Stimulated activated CD8-positive, alpha-beta memory T cell treated with anti-CD3 and anti-CD28 coated beads, Interleukin-4, amount 100 ng/mL, for 24 hours (primary cell): ENCODE measurements at places on chromosomes 2 and 18.

DNA sequence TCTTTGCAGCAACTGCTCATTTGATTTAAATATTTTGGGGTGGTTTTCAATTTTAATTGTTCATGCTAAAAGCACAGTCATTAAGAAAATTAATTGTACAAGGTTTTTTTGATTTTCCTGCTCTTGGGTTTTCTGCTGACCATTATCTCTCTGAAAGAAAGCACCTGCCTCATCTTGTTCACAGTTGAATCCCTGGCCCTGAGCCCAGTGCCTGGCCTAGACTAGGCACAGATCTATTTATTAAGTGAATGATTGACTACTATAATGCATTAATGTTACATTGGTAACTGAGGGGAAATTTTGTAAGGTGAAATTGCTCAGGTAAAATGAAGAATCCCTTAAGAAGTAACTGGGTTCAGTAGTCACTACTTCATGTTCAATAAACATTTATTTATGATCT lies 22.0 kb downstream of the IL1RL2 start:
- no peak for DNase-seq

DNA sequence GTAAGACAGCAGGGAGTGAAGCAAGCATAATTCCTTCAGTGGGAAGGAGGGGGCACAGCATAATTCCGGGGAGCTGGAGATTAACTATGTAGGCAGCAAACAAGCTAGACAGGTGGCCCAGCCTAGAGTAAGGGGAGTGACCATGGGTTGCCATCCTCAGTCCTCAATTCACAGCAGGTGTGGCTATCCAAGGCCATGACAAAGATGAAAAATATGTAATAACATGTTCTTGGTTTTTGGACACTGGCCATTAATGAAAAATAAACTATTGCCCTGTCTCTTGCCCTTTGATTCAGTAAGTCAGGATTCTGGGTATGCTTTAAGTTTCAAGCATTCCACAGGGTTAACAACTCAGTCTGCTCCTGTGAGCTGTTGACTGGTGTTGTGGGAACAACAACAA lies 65.0 kb downstream of the CYP1B1 start:
- DNase-seq = no peak

- no peak for DNase-seq
Measured at GRCh38 chr2:67243919-67244318, 153.2 kb upstream of the ETAA1 start.

DNA sequence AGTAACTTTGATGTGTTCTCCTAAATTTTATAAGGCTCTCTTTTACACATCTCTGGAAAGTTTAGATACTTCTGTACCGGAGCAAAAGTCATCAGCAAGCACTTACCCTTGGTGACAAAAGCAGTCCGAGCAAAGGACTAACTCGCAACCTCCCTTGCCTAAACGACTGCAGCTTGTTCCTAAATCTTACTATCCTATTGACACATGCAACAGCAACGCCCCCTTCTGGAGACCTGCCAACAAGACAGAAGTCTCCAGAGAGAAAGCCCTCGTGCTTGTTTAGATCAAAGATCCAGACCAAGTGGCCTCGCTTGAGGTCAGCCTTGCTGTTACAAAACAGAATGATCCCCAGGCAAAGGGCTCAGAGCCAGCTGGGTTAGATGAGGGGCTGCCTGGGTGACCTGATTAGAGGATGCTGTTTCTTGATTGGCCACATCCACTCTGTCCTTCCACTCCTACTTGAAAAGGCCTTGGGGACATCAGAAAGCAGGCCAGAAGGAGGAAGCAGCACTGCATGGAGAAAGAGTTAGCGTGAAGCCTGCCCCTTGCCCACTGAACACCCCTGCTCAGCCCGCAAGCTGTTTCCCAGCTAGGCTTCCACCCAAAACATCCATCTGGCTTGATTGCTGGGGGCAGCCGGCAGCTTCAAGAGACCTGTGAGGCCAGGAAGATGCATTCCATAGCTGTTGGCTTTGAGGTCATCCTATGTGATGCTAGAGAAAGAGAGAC lies 94.3 kb downstream of the HNRNPLL start:
- peak; percentile 67 for DNase-seq

GRCh38 chr2:30218814-30219213 lies 12.5 kb upstream of the LBH start:
- DNase-seq = no peak

DNA sequence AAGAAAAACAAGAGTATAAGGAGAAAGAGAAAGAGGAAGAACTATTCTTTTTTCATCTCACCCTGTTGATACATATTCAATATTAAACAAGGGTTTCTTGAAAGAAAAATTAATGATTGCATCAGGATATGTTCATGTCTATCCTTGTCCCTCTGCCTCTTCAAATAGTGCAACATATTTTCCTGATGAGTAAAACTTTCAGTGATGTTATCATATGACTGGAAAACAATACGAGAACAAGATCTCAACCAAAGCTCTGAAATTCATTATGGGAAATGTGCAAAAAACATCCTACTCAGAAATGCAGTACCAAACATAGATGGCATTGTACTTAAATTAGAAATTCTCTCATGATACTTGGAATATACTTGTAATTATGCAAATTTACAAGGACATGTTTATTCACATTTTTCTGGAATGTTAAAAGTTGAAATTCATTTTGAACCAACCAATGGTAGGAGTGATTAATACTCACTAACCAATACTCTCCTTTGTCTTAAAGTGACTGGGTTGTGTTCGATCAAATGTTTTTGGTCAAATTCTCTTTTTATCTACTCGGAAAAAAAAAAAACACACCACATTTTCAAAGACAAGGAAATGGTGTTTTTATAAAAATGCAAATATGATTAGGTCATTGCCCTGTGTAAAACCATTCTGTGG lies 148.9 kb upstream of the GULP1 start:
- DNase-seq = no peak

GRCh38 chr2:237744613-237745249 lies 53.8 kb upstream of the RBM44 start:
- DNase-seq = peak; percentile 58

DNA sequence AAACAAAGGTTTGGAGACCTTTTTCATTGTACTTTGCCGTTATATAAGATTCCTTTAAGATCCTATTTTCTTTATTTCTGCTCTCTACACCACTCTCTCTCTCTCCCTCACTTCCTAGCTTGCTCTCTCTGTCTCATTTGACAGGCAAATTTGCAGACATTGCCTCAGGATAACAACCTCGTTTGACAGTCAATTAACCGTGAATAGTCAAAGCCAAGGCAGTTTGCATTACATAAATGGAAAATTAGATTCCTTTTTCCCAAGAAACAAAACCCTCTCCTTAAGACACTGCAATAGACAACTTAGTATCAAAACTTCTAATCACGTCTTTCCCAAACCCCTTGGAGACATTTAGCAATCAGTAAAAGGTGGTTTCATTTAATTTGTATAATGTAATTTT lies 7.4 kb downstream of the SKOR2 start:
- no peak for DNase-seq

DNA sequence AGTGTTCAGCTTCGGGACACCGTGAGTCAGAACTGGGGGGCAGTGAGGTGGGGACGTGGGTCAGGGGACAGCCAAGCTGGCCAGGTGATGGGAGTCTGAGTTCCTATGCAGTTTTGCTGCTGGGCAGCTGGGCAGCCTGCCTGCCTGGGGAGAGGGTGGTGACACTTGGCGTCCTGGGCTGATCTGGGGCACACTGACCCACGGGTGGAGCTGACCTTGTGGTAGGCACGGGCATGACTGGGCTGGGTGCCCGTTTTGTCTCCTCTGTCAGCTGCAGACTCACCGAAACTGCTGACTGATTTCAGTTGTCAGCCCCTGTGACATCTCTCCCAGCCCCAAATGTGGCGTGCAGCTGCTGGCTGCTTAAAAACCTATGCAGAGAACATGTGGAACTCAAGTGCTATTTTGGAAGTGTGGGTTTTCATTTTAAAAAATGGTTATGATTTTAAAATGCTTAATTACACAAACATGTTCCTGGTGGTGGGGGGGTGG lies 32.6 kb upstream of the E2F6 start:
- no peak for DNase-seq

DNA sequence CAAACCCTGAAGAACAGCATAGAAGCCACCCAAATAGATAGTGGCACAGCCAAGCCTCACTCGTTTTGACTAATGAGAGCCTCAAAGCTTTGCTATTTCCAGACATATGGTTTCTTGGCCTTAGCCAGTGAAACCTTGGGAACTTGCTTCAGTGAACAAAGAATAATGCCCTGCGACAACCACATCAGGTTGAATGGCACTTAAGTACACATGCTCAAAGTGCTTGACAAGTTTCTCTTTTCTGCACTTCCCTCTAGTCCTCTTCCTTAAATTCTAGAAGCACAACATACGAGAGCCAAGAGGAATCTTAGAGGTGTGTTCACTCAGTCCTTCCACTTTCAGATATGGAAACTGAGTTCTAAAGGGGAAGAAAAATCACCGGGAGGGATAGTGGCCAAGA lies 258.3 kb downstream of the HAUS1 start:
- no peak for DNase-seq

- DNase-seq = no peak
Measured at GRCh38 chr2:1823187-1824169, 79.2 kb upstream of the PXDN start.

GRCh38 chr2:133457861-133458260 lies 110.4 kb downstream of the NCKAP5 start:
- no peak for DNase-seq

DNA sequence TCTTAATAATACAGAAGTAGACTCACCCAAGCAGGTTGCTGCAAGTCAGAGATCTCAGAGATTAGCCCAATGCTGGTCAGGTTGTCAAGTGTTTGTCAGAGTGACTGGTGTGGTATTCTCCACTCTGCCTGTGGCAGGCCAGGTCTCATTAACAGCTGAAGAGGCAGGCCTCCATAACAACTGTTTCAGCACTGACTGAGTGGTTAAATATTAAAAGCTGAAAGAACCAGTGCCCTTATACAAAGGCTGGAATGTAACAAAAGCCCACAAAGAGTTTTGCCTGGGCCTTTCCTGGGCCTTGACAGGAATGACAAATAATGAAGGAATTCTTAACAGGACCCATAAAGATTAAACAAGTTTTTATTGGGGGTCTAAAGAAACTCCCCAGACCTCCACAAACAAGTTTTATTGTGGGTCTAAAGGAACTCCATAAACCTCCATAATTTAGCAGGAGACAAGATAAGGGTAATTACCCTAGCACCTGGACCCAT lies 26.8 kb downstream of the SULT1C2 start:
- no peak for DNase-seq

- no peak for DNase-seq
Measured at GRCh38 chr2:159204381-159205144, 81.9 kb downstream of the WDSUB1 start.

- no peak for DNase-seq
Measured at GRCh38 chr2:134679745-134680144, 39.1 kb downstream of the TMEM163 start.

DNA sequence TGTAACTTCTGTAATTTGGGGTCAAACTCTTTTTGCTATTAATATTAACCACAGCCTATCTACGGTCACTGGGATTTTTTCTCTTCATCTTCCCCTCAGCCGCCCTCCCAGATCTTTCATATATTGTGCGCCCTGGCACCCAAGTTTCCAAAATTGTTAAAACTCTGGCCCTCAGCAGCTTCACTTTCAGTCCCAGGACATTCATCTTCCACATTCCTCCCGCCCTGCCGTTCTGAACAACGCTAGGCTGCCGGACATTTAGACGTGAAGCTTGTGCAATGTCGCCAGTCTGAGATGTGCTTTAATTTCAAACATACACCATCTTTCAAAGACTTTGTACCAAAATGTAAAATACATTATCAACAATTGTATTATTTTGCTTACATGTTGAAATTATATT lies 1.8 kb upstream of the TMEM18 start:
- no peak for DNase-seq

DNA sequence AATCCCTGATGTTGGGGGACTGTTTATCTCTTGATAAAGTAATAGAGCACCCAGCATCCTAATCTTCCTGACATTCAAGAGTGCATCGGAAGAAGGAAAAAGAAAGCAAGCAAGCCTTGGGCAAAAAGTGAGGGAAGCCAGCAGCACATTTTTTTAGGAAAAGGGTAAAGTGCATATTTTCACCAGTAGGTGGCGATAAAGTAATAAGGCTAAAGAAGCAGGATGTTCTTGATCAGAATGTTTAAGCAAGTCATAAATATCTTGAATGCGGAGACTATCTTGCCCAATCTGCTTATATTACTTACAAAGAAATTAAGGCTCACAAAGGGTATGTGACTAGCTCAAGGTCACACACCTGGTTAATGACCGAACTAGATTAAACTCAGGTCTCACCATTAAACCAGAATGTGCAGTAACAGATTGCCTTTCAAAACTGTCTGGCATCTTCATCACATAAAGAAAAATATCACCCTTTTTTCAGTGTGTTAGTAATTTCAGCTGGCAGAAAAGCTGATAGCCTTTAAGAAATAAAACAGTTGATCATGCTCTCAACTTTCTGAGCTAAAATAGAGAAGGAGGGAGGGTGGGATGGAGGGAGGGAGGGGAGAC lies 83.8 kb downstream of the VIT start:
- no peak for DNase-seq
